ENCODE measurements at places on chromosomes 6 and 20.

DNA sequence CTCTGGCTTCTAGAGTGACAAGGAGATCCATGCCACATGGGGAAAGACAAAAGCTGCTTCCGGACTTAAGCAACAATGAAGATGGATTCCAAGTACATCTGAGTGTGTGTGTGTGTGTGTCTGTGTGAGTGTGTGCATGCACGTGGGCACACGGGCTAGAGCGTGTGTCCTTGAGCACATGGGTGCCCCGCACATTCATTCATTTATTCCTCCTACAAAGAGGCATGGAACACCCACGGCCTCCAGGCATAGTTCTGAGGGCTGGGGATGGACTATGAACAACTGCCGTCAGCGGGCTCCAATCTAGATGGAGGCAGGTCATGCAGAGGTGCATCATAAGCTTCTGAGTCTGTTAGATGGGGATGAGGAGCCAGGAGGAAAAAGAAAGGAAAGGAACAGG is 49.1 kb downstream of the GRM4 start:
- no peak for DNase-seq

DNA sequence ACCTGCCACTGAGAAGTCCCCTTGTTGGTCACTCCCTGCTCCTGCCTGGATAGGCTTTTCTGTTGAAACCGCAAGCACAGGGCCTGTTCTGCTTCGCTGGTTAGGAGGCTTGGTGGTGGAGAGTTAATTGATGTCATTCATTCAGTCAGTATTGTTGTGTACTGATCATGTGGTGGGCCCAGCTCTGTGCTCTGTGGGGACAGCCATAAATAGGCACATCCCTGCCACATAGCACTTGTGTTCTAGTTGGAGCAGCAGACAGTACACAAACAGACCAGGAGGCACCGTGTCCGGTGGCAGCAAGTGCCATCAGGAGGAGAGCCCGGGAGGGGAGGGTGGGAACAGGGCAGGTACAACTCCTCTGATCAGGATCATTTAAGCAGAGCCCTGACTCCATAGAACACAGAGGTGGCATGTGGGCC is 155.2 kb upstream of the INSM1 start:
- no peak for DNase-seq

DNA sequence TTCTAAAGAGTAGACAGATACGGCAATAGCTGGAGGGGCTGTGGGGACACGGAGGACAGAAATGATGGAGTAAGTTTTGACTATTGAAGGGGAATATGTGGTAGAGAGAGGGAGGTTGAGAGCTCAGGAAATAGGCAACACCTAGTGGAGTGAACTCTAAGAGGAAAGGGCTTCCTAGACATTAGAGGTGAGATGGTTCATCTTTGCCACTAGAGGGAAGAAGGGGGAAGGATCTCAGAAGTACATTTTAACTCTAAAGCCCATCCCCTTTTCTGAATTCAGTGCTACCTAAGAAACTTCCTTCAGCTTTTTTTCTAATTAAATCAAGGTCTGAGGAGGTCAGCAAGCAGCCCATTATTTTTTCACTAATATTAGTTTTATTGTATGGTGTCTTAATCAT is 689.4 kb upstream of the MAP3K7 start:
- DNase-seq = no peak

DNA sequence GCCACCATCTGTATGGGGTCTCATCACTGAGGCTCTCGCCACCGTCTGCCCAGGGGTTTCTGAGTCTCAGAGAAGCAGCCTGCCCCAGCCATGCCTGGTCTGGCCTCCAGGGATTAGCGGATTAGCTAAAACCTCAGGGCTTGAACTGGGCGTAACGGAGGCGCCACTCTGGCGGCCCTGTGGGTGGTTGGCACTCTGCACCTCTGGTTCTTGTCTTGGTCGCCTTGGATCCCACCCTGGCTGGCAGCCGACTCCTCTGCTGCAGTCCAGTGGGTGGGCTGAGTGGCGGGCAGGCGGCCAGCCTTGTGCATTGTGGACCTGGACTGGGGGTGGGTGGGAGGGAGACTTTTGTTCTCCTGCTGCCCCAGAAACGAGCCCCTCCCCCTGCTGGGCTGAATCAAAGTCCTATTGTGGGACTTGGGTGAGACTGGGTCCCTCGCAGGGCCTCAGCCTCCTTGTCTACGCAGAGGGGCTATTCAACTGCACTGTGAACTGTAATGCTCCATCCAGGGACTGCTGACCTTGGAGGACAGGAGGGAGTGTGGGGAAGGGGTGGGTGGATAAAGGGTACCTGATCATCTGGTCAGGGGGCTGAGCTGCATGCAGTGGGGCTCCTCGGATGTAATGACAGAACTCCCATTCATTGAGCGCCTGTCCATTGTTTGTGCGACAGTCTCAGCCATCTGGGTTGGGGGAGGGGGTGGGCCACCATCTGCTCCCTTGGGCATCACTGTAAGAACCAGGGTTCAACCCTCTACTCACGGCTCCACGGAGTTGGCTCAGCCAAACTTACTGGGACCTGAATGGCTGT is 23.9 kb downstream of the SUN5 start:
- DNase-seq = peak; percentile 91

- DNase-seq = no peak
These were observed 241.9 kb downstream of the EPHA7 start for GRCh38 chr6:93177438-93177837.

- peak; percentile 67 for DNase-seq
These were observed 503 bp downstream of the PPDPF start for GRCh38 chr20:63520934-63521601.

DNA sequence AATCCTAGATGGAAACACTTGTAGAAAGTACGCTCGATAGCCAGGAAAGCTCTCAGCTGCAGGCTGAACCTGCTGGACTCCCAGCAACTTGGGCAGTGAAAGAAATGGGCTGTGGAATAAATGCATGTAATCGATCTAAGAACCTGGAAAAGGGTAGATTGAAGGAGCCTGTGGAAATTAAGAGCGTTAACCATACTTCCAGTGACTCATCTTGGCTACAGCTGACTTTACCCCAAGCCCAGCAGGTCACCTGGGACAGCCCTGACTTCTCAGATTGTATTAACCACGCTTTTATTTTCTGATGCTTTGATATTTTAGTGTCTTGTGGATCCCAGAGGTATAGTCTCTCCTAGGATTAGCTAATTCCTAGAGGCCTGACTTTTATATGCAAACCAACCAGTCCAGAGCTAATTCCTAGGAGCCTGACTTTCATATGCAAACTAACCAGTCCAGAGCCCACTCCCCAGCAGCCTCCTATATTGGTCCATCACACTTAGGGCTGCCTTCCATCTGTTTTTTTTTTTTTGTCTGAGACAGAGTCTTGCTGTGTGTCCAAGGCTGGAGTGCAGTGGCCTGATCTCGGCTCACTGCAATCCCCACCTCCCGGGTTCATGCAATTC is 86.3 kb downstream of the GMPR start:
- no peak for DNase-seq
